Naive thymus-derived CD8-positive, alpha-beta T cell (primary cell): ENCODE measurements at places on chromosomes 2 and 18.

DNA sequence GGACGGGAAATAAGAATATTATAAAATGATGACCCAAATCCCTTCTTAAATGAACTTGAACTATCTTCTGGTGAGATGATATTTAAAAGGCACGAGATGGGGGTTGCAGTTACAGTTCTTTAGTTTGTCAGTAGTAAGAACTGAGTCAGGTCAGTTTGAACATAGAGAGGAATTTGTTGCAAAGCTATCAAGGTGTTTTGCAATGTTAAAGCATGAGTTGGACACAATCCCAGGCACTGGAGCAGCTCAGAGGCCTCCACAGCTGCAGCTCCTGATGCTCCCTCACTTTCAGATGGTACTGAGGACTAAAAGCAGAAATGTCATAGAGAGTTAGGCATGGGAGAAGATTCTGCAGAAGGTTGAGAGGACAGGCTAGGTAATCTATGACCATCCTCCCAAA lies 236.0 kb downstream of the BCL2 start:
- DNase-seq: no peak

GRCh38 chr2:196088203-196088602 lies 19.6 kb upstream of the DNAH7 start:
- no peak for DNase-seq

DNA sequence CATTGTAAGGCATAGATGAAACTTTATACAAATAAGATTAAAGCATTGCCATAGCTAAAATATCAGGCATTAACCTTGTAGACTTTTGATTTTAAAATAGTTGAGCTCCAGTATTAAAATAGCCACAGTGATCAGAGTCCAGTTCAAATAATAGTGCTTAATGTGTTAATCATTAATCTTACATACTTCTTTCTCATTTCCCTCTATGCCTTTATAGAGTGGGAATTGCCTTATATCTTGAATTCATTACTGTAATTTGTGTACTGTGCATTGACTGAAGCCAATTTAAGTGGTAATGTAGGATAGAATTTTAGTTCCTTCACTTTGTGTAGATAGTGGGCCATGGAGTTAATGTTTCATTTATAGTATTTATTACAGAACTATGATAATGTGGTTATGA lies 549.2 kb upstream of the VWC2L start:
- no peak for DNase-seq

GRCh38 chr18:25145731-25146511 lies 206.0 kb downstream of the ZNF521 start:
- no peak for DNase-seq

GRCh38 chr2:238331916-238332315 lies 11.6 kb downstream of the TRAF3IP1 start:
- DNase-seq: no peak

- no peak for DNase-seq
Measured at GRCh38 chr2:28507796-28508764, 12.2 kb downstream of the PLB1 start.

DNA sequence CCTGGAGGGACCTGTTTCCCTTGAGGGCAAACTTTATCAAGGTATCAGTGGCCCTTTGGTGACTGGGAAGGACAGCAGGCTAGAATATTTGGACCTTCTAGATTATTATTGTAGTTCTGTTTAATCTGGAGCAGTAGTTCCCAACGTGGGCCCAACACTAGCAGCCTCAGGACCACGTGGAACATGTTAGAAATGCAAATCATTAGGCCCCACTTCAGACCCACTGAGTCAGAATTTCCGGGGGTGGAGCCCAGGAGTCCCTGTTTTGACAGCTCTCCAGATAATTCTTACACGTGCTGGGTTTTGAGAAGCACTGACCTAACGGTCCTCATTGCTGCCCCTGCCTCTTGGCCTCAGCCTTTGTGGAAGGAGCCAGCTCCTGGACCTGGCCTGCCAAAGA lies 25.5 kb upstream of the DYNC2LI1 start:
- DNase-seq: no peak

- no peak for DNase-seq
Measured at GRCh38 chr2:8333177-8333831, 348.6 kb upstream of the ID2 start.

DNA sequence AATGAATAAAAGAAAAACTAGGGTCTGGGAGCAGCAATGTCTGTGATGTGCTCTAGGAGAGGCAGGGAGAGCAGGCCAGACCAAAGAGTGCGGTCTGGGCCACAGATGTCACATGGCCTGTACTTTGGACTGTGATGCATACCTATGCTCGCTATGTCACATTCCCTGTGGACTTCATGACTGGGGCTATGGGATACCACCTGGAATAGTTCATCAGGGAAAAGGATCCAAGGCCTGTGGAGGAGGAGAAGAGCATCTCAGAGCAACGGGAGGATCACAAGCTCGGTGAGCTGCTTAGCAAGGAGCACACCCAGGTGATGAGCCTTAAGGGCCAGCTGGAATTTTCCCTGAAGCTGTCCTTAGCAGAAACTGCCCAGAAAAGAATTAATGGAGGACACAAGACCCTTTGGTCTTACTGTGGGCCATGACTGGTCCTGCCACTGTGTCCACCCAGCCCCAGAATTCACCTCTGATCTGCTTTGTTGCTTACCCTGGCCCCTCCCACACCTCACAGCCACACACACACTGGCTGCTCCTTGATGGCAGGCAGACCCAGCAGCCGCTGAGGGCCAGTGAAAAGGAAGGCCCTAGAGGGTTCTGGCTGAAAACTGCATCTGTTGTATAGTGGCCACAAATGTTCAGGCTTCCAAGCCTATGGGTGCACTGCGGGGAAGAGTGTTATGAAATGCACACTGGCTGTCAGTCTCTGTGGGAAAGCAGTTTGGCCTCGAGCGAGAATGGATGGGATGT lies 25.3 kb upstream of the GCC2 start:
- DNase-seq: no peak

DNA sequence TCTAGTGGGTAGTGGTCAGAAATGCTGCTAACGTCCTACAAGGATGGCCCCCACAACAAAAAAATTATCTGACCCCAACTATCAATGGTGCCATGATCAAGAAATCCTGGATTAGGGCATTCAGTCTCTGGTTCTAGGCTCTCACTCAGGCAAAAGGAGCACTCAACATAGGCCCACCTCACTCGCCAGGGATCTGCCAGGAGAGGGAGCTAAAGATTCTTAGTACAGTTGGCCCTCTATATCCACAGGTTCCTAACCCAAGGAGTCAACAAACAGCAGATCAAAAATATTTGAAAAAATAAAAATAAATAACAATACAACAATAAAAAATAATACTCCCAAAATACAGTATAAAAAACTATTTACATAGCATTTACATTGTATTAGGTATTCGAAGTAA lies 10.0 kb downstream of the SLC4A5 start:
- DNase-seq: no peak

DNA sequence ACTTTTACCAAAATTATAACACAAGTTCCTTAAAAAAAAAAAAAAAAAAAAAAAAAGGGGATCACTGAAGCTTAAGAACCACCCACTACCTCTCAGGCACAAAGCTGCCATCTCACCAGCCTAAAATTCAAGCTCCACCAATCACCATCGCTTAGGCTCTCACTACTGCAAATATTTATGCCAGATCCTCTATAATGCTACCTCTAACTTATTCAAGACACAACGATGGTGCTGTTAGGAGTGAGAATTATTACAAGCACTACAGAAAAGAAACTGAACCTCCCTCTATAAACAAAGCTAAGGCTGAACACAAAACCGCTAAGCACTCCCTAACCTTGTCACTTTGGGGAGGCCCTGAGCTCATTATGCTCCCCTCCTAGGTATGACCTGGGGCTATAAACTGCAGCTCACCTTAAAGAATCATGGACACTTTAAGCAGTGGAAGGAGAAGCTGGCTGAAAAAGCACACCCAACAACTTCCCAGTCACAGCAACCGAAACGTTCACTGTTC lies 3.6 kb downstream of the FZD5 start:
- no peak for DNase-seq

DNA sequence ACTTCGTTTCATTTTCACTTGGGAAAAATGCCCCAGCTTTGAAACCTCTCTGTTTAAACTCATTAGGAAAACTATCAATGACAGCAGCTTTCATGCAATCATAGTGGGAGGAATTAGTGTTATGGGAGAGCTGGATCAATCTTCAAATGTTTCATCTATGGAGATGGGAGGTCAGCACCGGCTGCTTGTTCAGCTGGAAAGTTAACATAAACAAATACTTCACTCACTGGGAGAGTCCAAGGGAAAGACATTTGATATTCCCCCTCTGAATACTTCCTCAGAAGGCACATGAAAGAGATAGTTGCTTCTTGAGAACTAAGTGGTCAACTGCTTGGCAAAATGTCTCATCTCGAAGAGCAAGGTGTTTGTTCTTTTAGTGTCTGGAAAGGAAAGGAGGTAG lies 7.3 kb downstream of the LYPD1 start:
- DNase-seq: no peak

- no peak for DNase-seq
Measured at GRCh38 chr2:85846411-85846810, 42.4 kb downstream of the ST3GAL5 start.

GRCh38 chr2:203659331-203660049 lies 46.9 kb upstream of the CD28 start:
- DNase-seq: no peak

DNA sequence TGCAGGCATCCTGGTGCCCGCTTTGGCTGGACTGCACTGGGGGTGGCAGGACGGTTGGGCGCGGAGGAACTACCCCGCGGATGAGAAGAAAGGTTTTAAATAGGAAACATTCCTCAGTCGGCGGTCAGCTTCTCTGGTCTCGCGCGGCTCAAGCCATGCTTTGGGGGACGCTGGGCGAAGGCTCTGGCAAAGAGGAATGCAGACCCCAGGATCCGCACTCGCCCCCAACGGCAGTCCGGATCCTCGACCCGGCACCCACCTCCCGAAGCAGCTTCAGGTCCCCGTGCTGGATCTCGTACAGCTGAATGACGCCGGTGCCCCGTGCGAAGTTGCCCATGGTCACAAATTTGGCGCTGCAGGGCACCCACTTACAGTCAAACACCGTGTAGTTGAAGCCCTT lies 686 bp upstream of the PNO1 start:
- DNase-seq: no peak

DNA sequence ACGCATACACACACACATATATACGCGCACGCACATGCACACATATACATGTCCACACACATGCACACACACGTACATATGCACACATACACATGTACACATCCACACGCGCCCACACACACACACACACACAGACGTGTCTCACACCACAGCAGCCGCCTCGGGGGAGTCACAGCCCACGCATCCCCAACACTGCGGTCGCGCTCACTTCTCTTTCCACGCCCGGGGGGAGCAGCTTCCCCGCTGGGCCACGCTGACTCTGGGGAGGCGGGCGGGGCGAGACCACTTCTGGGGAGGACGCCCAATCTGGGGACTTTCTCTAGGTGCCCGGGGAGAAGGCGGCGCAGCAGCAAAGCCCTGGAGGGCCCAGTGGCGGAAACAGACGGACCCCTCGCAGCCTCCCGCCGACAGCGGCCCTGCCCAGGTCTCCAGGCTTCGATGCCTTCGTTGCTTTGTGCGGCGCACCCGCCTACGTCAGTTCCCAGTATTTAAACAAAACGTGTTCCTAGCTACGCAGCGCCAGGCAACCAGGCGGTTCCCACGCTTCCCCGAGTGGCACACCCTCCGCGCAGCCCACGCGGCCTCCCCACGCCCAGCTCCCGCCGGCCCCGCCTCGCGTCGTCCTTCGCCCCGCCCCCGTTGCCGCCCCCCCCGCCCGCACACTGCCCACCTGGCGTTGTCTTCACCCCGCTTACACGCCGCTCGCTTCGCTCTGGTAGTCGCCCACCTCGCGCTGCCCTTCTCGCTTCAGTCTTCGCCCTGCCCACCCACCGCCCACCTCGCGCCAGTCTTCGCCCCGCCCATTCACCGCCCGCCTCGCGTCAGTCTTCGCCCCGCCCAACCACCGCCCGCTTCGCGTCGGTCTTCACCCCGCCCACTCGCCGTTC lies 810 bp upstream of the RBFA start:
- peak; percentile 69 for DNase-seq

GRCh38 chr2:138536302-138536701 lies 34.7 kb downstream of the SPOPL start:
- DNase-seq: no peak

GRCh38 chr2:27126252-27126710 lies 2.7 kb downstream of the ABHD1 start:
- DNase-seq: no peak

DNA sequence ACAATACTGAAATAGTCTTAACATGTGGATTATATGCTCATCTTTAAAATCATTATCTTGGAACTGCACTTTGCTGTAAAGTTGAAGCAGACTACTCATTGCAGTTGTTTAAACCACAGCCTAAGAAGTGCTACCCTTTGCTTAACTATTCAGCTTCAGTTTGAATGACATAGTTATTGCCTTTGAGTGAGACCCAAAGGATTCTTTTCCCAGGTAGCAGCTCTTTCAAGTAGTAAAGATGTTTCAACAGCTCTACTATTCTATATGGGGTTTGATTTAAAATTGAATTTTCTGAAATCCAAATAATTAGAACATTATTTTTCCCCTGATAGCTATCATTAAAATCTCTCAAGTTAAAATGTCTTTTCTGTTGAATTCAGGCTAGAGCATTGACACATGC lies 1.1 kb downstream of the SCG2 start:
- DNase-seq: no peak

DNA sequence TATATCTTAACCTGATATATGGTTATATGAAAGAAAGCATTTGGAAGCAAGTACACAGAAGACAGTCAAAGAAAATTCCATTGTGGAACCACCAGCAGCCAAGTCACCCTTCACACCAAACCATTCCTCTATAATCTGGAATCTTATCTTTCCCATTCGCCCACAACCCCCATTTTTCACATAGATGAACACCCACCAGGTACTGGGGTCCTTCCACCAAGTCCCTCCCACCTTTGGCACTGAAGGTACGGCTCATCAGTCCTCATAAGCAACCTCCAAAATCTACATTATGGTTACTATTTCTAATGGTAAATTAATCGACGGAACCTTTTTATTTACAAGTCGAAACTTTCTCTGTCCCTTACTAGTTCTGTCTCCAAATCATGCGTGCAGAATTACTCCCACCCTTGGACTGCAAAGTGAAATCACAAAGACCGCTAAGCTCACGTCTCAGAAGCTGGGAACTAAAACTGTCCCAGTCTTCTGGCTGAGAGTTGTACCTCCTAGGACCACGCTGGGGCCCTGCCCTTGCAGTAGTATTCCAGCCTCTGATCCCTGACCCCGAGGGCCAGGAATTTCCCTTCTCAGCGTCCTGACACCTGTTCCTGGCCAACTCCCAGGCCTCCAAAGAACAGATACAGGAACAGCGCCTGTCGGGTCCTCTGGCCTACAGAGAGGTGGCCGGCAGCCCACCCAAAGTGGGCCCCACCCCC lies 702 bp downstream of the OLA1 start:
- DNase-seq: no peak

GRCh38 chr2:238859636-238860347 lies 11.9 kb downstream of the TWIST2 start:
- no peak for DNase-seq

GRCh38 chr2:159009940-159010339 lies 41.5 kb downstream of the TANC1 start:
- DNase-seq: no peak

GRCh38 chr2:149236410-149236809 lies 94.0 kb upstream of the LYPD6 start:
- DNase-seq: no peak

- DNase-seq: no peak
Measured at GRCh38 chr2:71596011-71596410, 142.7 kb downstream of the DYSF start.
